ENCODE measurements at places on chromosomes 2 and 18.

DNA sequence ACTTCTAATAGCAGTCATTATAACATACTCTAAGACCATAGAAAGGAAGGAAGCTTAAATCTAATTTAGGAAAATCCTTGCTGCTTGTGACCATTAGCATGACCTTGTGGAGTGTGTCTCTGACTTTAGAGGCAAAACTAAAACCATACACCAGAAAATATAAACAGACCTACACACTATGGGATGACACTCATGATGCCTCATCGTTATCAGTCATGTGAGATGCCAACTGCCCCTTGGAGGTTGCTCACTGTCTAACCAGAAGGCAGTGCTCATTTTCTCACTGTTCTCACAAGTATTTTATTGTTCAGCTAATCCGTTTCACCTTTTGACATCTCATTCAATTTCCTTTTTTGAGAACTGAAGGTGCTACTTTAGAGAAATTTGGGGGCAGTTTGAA, 376.9 kb downstream of the RND3 start:
- no peak for DNase-seq

DNA sequence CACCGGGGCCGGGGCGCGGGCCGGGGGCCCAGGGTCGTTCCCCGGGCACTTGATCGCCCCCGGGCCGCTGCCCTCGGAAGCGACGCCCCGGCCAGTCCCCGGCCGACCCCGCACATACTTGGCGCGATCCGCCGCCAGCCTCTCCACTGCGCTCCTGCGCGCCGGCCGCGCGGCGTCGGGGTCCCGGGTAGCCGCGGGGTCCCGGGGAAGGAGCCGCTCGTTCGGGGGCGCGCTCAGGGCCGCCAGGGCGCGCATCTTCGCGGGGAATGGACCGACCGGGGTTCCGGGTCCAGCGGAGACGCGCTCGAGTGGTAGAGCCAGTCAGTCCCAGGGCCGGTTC, 204 bp downstream of the FAM110C start:
- DNase-seq: no peak

- no peak for DNase-seq
Observed at GRCh38 chr2:37343537-37344434, 644 bp upstream of the QPCT start.

GRCh38 chr2:101809698-101810097, 112.2 kb downstream of the MAP4K4 start:
- DNase-seq: no peak

- DNase-seq: no peak
Observed at GRCh38 chr2:241072553-241073165, 29.4 kb downstream of the MTERF4 start.

- DNase-seq: no peak
Observed at GRCh38 chr18:48782381-48782861, 168.3 kb downstream of the SMAD7 start.
